ENCODE measurements at places on chromosomes 11 and 22. TPM values are rescaled to one million over a fixed set of nuclear protein-coding genes. Genes with fewer than 3 reads are reported as not detected.

PRRG4 gene
- 0.75 TPM for total RNA-seq

APOBEC3H gene
- total RNA-seq = not detected

ZNF408 gene
- 13.7 TPM for total RNA-seq

THYN1 gene
- 70.5 TPM for total RNA-seq

GRCh38 chr22:46578824-46579561 is 41.2 kb upstream of the GRAMD4 start:
- no peak for DNase-seq

DNA sequence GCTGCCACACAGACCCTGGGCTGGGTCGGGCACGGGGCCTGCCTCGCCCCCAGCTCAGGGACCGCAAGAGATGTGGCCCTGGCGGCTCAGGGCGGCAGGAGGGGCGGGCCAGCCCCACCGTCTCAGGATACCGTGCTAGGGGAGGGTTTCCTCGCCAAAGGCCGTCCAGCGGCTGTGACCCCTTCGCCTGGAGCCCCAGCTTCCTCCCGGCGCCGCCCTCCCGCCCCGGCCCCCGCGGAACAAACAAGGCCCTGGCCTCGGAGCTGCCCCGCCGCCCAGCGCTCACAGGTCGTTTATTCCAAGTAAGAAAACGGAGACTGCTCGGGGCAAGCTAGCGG is 543 bp upstream of the AP2A2 start:
- DNase-seq = no peak

- no peak for DNase-seq
Observed at GRCh38 chr11:75468534-75469340, 35.7 kb upstream of the KLHL35 start.

- DNase-seq = no peak
Observed at GRCh38 chr11:69111624-69112542, 43.9 kb upstream of the SMIM38 start.

GRCh38 chr11:116972691-116973090 is 125.5 kb downstream of the SIK3 start:
- DNase-seq = no peak

DNA sequence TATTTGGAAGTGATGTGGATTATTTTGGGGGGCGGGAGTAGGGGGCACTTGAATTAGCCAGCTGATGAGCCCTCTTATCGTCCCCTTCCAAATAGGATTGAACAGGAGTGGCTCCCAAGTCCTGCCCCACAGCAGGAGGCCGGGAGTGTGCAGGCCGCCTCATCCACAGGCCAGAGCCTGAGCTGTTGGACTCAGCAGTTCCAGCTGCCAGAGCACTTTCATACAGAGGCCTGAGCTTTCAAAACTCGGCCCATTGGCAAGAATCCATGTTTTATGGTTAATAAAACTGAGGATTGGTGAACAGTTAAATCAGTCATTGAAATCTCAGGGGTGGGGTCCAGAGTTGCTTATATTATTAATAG is 9.6 kb downstream of the FAM118A start:
- no peak for DNase-seq

DNA sequence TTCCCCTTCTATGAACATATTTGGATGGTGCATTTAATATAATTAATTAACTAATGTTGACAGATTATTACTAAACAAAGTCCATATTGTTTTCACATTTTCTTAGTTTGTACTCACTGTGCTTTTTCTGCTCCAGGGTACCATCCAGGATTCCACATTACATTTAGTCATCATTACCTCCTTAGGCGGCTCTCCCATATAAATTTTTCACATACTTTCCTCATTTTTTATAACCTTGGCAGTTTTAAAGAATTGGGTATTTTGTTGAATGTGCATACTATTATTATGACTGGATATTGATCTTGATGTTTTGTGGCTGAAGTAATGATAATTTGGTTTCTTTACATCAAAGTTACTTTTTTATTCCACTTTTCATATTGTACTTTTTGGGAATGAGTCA is 755.6 kb upstream of the ANO3 start:
- DNase-seq = no peak

- no peak for DNase-seq
Observed at GRCh38 chr11:114129699-114130098, 70.2 kb downstream of the ZBTB16 start.

GRCh38 chr11:102142333-102142732 is 32.1 kb downstream of the YAP1 start:
- no peak for DNase-seq

GRCh38 chr11:22479971-22480720 is 142.0 kb downstream of the SLC17A6 start:
- DNase-seq = no peak

- peak; percentile 38 for DNase-seq
Observed at GRCh38 chr22:33919391-33920196, 682 bp downstream of the LARGE1 start.

DNA sequence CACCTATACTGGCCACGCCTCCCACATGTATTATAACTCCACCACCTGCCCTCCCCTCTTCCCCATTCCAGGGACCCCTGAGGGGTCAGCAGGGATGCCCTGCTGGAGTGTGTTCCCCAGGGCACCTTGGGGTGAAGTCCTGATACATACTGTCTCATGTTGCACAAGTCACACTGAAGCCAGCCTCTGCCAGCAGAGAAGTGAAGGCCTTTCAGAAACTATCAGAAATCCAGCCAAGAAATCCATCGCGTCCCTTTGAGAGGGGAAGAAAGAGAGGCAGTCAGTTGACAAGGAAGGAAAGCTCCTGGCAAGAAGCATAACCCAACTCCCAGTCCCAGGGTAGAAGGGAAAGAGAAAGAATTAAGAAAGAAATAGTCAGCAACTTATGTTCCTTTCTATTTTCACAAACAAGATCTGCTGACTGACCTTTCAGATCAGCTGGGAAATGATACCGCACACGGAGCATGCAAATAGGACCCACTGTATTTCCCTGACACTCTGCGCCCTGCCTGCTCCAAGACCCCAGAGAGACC is 45.2 kb downstream of the SC5D start:
- no peak for DNase-seq

- no peak for DNase-seq
Observed at GRCh38 chr11:110474578-110474977, 44.8 kb downstream of the FDX1 start.

- DNase-seq = no peak
Observed at GRCh38 chr11:1444823-1445422, 41.7 kb downstream of the MOB2 start.

DNA sequence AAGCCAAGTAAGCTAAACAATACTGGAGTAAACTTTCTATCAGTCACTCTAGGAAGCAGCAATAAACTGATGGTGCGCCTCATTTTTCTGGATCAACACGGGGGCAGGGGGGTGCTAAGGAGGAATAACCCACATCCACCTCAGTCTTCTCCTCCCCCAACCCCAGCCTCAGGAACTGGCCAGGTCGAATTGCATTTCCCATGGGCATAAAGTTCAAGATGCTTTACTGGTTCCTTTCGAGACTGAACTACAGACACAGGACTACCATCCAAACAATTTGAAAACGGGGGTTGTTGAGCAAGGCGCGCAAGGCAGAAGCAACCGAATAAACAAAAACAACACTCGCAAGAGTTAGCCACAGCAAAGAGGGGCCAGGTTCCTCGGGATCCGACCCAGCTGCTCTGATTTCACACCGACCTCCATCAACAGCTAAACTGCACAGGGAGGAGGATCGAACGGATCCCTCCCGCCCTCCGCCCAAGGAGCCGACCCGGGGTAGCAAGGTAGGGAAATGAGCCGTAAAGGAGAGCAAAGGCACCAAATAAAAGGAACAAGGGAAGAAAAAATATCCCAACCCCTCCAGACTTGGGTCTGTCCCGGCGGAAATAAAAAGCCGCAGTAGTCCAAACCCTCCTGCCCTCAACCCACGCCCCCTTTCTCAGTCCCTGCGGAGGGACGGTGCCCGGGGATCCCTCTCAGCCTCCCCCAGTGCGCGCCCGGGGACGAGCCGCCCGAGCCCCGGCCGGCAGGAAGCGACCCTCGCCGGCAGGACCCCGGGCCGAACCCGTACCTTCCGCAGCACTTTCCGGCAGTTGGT is 801 bp downstream of the SESN3 start:
- DNase-seq = peak; percentile 27

DNA sequence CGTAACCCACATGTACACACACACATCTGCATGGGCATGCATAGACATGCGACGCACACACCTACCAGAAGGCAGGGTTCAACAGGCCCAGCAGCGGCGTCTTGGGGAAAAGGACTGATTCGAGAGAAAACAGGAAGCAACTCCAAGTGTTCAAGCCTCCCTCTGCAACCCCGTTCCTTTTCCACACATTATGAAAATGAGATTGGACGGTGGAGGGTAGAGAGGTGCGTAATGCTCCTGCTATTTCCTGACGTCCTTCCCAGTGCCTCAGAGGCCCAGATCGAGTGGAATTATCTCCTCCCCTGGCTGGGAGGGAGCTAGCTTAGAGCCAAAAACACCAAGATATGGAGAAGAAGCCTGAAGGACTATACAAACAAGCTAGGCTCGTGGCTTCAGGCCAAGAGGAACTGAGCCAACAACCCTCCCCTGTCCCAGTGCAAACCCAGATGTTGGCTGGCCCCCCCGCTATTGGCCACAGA is 289.2 kb downstream of the MN1 start:
- no peak for DNase-seq

DNA sequence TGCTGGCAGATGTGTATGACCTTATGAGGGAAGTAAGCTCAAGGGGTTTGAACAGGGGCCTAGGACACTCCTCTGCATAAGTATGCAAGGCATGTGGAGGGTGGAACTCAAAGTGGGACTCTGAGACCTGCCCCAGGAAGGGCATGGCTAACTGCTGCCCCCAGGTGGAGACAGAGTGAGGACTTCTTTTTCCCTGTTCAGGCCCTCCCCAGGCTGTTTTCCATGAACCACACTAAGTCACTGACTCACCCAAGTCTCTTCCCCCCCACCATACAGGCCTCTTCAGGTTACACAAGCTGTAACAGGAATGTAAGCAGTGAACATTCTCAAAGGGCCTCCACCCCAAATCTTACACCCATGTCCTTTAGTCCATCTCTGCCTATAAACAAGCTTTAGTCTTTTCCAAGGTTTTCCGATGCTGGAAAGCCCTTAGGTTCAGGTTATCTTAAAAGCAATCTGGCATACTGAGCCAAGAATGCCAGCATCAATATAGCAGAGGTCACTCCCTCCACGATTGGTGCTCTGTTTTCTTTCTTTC is 13.1 kb downstream of the EEF1G start:
- DNase-seq = peak; percentile 57

DNA sequence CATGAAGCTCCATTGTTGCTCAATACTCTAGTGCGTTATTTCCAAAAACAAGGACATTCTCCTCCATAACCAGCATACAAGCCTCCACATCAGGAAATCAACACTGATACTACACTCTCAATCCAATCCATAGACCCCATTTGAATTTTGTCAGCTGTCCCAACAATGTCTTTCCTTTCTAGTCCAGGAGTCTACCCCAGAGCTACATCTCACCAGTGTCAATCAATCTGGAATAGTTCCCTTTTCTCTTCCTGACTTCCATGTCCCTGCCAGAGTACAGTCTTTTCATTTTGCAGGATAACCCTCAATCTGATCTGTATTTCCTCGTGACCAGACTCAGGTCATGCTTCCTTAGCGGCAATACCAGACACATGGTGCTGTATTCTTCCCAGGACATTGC is 43.0 kb downstream of the TCF20 start:
- DNase-seq = no peak

DNA sequence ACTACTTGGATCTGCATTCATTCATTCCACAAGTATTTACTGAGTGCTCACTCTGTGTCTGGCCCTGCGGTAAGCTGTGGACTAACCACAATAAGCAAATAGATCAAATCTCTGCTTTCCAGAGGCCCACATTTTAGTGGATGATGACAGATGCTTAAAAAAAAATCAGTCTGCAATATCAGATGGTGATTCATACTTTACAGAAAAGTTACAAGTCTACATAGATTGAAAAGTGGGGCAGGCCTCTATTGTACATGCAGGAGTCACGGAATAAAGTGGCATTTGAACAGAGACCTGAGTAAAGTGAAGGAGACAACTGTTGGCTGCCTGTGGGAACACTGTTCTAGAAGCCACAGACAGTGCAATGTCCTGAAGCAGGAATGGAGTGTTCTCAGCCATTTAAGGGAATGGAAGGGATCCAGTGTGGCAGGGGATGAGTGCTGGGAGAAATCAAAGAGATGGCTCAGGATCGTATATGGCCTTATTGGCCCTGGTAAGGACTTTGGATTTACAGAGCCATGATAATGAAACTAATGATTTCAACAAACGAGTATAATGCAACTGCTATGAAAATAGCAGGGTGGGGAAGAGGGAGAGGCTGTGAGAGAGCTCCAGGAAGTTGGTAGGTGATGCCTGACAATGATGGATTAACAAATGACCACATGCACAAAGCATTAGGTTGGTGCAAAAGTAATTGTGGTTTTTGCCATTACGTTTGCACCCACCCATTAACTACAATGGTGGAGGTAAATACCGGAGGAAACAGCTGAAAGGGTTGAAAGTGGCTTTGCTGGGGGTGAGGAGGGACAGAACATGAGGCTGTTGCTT is 31.1 kb downstream of the TMEM45B start:
- DNase-seq = no peak

DNA sequence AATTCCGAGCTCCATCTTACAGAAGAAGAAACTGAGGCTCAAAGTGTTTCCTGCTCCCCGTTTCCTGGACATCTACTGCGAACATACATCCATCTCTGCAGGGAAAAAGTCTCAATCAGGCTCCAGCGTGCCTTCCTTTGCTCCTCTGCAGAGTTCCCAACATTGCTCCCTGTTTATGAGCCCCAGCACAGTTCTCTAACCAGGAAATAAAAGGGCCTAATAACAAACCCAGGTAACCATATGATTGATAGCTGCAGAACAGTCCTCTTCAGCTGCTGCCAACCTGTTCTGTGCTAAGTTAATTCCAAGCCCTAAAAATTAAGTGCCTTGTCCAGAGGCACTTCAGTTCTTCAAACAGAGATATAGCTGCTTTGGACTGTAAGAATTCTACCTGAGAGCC is 104.9 kb upstream of the ASPHD2 start:
- no peak for DNase-seq

GRCh38 chr11:37747121-37747520 is 1149.1 kb upstream of the RAG2 start:
- no peak for DNase-seq

DNA sequence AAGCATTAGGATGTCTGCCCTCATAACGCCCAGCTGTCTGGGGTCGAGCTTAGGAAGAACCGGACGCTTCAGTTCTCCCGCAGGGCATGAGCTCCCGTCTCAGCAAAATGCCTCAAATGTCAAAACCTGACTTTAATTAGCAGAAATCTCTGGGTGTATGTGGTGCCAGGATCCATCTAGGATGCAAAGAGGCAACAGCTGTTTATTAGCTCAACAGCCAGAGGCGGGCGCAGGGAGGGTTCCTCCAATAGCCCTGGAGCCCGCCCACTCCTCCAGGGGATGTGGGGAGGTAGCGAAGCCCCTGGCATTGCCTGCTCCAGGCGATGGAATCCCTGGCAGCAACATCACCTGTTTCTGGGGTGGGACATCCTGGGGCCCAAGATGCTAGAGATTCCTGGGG is 39.4 kb upstream of the RTL6 start:
- DNase-seq = no peak

GRCh38 chr11:130520271-130520671 is 71.8 kb downstream of the ADAMTS15 start:
- DNase-seq = no peak

GRCh38 chr22:25206998-25207397 is 7.3 kb downstream of the CRYBB3 start:
- DNase-seq = no peak

GRCh38 chr22:29308148-29308790 is 1.8 kb downstream of the GAS2L1 start:
- no peak for DNase-seq

- DNase-seq = no peak
Observed at GRCh38 chr11:5007561-5007960, 12.9 kb downstream of the OR51L1 start.
